ENCODE measurements at places on chromosomes 6 and 20.

- DNase-seq: peak; percentile 83
These were observed 623 bp upstream of the MRPS26 start for GRCh38 chr20:3045042-3045815.

DNA sequence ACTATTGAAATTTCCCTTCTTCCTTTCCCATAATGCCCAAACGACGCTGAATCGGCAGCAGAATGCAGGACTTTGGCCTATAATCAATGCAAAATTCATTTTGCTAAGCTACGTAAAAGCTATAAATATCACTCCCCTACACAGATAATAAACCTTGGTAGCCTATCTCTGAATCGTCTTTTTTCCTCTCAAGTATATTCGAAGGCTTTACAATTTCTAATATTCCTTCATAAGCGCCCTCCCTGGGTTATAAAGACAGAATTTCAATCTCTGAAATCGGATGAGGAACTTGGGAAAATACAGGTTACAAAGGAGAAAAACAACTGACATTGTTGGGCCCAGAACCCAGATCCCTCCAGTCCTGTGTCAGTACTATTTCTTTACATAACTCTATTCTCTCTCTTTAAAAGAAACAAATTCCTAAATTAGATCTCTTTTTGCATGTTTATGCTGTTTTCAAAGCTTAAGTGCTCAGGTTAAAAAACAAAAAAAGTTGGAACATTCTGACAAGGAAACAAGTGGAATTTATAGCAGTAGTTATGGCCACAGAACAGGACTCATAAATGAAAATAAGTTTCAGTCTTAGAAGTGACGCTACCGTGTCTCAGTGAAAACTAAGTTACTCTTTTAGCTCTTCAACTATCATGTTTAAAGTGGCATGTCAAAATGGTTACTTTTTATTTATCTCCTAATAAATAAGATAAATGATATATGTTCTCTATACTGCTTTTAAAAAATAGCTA, 84.5 kb downstream of the SESN1 start:
- no peak for DNase-seq

GRCh38 chr6:123879749-123880148, 76.1 kb downstream of the NKAIN2 start:
- no peak for DNase-seq

DNA sequence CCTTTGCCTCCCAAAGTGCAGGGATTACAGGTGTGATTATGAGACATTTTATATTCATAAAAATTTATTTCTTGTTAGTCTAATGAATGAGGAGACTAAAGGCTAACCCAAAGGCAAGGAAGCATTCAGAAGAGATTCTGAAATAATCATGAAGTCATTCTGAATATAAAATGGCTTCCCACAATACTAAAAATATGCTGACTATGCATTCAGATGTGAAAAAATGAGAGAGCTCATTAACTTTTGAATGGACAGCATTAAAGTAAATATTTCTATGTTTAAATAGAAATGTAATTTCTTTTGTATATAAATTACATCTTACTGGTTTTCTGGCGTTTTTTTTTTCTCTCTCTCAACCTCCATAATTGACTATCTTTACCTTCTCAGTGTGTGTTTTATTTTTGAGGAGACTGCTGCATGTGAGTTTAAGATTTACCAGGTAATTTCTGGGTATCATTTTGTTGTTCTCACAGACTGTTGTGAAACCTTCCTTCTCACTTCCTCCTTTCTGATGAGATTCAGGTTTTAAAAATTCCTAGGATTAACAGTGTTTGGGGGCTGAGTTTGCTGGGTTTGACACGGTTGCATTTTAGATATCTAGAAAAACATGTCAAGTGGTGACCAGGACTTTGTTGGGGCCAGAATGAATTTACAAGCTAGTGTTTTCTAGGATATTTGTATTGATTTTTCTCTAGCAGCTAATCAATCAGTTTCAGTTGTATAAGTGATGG, 316.6 kb downstream of the CDKAL1 start:
- no peak for DNase-seq

DNA sequence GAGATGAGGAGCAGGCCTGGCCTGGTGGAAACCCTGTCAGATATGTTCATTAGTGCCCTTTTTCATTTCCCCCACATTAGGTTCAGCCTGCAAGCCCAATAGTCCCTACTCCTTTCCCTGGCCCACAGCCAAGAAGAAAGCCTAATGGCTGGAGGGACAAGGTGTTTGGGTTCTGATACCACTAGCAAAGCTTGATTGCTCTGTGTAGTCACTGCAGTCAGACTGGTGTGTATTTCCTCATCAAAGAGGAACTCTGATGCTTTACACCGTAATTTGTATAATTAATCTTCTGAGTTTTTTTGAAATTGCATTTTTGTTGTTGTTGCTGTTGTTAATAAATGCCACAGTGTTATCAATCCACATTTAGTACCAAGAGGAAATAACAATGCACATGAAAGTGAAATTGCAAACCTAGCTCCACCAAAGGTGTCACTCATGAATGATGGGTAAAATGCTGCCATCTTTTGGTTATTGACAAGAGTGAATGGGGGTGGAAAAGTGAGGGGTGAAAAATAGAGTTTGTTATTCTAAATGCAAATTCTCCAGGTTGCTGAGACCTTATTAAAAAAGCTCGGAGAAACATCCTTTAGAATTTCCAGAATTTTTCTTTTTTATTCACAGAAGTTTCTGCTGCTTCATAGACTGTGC, 320.2 kb upstream of the POU3F2 start:
- DNase-seq: no peak

- no peak for DNase-seq
These were observed 20.5 kb downstream of the LAMA5 start for GRCh38 chr20:62346398-62347150.

GRCh38 chr6:106249658-106250057, 75.9 kb downstream of the ATG5 start:
- no peak for DNase-seq

DNA sequence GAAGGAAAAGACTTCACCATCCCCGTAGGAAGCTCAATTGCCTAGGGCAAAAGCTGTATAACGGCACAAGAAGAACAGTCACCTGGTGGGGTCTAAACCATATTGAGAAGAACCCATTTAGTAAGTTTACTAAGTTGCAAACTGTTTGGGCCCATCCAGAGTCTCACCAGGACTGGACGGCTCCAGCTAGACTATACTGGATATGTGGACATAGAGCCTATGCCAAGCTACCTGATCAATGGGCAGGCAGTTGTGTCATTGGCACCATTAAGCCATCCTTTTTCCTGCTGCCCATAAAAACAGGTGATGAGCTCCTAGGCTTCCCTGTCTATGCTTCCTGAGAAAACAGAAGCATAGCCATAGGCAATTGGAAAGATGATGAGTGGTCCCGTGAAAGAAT, 293.9 kb downstream of the RNGTT start:
- no peak for DNase-seq

- no peak for DNase-seq
These were observed 22.8 kb downstream of the SRSF3 start for GRCh38 chr6:36616893-36617521.

GRCh38 chr6:126396131-126396530, 56.2 kb downstream of the CENPW start:
- DNase-seq: no peak

DNA sequence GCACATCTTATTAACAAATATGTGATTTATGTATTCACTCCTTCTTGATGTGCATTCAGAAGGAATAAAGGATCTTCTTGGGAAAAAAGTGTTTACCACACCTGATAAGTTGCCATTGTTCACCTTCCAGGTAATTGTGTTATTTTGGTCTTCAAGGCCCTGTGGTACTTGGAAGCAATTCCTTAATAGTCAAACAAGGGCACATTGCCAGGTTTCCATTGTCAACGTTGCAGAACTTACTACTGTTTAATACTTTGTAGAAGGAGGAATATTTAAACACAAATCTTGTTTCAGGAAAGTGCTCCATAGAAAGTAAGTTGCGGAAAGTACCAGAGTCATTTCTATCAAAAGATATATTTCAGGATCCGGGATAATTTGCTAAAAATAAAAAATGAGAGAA, 129.5 kb upstream of the SGK1 start:
- no peak for DNase-seq

GRCh38 chr6:113920663-113921267, 50.2 kb downstream of the HDAC2 start:
- DNase-seq: no peak

DNA sequence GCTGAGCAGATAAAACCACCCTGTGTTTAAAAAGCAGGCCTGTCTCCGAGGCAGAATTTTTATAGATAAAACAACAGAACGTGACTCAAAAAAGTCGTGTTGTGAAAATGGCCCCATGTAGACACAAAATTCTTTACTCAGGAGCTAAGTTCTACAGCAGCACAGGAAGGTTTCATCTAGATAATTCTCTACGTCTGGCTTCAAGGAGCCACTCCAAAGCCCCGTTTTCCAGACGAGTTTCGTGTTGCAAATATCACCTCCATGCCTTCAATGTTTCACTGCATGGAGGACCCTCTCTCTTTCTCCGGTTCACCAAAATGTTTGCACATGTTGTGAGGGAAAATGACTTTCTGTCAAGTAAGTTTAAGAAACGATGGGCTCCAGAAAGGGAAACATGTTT, 12.0 kb upstream of the BMP7 start:
- DNase-seq: no peak

- DNase-seq: no peak
These were observed 58.4 kb downstream of the DLGAP4 start for GRCh38 chr20:36364506-36364905.

DNA sequence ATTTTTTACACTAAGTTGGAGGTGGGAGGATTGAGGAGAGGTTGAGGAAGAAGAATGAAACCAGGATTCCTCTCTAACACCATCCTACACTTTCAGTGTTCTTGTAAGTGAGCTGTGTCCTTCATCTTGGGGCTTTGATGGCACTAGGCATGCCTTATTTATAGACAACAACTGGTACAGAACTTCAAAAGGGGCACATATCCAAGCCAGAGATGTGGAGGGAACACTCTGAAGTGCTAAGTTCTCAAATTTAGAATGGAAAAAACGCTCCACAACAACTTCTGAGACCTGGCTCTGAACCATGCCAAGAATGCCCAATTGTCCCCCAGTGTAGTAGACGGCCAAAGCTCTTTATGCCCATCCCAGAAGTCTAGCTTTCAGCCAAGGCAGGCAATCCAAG, 16.2 kb upstream of the PKHD1 start:
- DNase-seq: no peak

DNA sequence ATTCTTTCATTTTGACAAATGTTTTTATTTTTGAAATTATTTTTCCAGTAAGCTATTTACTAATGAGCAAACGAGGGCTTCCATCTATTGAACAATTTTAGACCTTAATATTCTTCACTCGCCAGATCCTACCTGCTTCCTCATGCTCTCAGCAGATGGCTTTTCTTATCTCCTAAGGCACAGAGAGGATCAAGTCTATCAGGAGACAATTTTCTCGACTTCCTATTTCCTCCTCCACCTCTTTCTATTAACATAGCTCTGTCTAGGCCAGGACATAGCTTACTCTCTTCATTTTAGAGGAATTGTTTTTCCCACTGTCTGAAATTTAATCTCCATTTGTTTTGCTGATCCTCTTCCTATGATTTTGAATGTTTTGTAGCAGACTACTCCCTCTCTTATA, 87.0 kb upstream of the MAN1A1 start:
- DNase-seq: no peak

- DNase-seq: no peak
These were observed 20.2 kb upstream of the NR2E1 start for GRCh38 chr6:108145639-108146038.

DNA sequence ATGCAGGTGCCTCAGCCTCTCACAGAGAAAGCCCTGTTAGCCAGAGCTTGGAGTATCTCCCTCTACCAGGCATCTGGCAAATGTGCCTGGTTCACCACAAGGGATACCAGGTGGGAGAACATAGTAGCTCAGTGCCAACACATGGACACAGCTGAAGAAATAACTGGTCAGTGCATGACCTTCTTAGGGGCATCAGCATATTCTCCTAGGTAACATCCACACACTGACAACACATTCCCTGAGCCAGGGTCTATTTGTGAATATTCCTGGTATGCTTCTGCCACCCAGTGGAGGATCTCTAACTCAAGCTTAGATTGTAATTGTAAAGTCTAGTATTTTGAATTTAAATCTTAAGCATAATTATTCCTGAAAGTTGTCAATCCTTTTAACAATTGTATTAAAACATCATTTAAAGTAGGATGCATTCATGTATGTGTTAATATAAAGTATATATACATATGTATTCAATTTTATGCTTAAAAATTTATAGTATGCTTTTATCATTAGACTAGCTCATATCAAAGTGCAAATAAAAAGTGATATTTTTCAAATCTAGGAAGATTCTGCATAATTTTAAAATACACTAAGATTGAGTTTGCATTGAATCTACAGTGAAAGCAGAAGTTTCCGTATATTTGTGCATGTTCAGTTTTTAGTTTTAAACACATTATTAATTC, 45.3 kb upstream of the COL21A1 start:
- DNase-seq: peak; percentile 61

GRCh38 chr6:140105857-140106256, 731.4 kb upstream of the CITED2 start:
- peak; percentile 20 for DNase-seq

GRCh38 chr6:63576985-63577712, 4.9 kb downstream of the LOC128125822 start:
- DNase-seq: no peak

GRCh38 chr6:624979-625378, 31.9 kb downstream of the HUS1B start:
- peak; percentile 22 for DNase-seq

- DNase-seq: no peak
These were observed 569.2 kb downstream of the TFAP2B start for GRCh38 chr6:51387907-51388306.

GRCh38 chr6:148140772-148141557, 201.7 kb upstream of the SASH1 start:
- no peak for DNase-seq
